Mesendoderm (in vitro differentiated cells): ENCODE measurements at places on chromosomes 12 and 14.

- peak; percentile 41 for DNase-seq
Measured at GRCh38 chr12:89825591-89826449, 117.2 kb upstream of the ATP2B1 start.

DNA sequence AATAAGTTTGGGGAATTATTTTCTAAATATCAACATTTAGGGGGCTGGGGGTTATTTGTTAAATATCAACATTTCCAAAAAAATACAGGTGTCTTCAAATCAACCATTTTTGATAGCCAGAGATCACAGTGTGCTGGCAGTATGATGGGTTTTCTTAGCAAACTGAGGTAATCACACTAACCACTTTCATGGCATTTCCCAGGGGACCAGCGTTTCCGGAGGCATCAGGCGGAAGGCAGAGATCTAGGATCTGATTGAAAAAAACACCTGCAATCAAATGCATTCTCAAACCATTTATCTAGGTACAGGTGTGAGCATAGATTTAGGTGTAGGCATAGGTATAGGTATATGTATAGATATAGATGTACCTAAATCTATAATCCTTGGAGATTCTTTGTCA, 34.6 kb downstream of the GLRX5 start:
- DNase-seq = no peak

DNA sequence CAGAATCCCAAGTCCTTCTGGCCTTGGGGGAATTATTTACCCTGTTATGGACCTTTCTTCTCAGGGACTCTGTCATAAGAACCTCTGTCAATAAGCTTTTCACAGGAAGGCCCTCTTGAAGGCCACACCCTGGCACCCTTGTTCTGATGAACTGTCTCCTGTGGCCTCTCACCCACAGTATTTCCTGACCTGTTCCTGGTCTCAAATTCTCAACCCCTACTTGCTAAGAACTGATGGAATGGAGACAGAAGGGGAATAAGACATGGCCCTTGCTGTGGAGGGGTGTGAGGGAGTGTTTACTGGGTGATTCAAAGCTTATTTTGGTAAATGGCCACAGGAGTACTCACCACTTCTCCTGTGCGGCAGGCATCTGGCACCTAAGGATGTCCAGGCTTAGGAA, 1082.9 kb downstream of the BCL11B start:
- no peak for DNase-seq

- DNase-seq = no peak
Measured at GRCh38 chr12:84131076-84131475, 781.5 kb downstream of the SLC6A15 start.

GRCh38 chr12:39846304-39846703, 226.7 kb upstream of the ABCD2 start:
- DNase-seq = no peak

DNA sequence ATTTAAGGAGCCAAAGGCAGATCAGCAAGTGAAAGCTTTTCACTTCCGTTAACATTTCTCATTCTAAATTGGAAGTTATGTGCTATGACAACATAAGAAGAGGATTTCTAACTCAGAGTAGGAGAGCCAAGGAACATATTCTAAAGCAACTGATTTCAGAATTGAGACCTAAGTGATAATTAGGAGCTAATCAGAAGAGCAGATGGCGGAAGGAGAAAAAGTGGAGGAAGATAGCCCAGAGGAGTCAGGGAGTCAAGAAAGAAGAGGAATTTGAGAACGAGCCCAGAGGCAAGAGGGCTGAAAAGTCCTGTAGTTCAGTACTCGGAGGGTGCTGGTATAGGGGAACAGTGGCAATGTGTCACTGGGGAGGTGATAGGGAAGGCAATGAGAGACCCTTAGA, 162.4 kb downstream of the CNTN1 start:
- peak; percentile 58 for DNase-seq

GRCh38 chr12:95942101-95942523, 302 bp downstream of the CCDC38 start:
- DNase-seq = peak; percentile 67

- no peak for DNase-seq
Measured at GRCh38 chr12:108299516-108299915, 39.6 kb downstream of the CMKLR1 start.

GRCh38 chr14:47826809-47827208, 151.4 kb upstream of the MDGA2 start:
- no peak for DNase-seq

DNA sequence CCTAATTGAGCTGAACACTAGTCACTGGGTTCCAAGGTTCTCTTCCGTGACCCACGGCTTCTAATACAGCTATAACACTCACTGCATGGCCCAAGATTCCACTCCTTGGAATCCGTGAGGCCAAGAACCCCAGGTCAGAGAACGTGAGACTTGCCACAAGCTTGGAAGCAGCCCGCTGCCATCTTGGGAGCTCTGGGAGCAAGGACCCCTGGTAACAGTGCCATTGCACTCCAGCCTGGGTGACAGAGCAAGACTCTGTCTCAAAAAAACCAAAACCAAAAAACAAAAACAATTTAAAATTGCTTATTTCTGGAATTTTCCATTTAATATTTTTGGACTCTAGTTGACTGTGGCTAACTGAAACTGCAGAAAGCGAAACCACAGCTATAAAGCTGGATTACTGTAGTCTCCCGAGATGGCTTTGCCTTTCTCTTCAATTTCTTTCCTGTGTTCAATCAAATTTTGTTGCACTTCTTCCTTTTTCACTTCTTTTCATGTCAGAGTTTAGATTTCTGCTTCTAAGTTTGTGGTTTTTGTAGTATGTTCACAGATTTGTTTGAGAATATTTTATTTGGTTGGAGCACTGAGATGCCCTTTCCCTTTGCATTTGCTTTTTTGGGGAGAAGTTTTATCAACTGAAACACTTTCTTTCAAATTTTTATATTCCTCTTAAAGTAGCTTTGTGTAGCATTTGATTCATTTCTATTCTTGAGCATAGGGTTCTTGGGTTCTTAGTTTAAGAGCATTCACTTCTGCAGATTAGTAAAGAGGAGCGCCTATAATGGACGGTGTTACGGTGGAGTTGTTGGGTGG, 44.6 kb downstream of the DDHD1 start:
- DNase-seq = no peak

DNA sequence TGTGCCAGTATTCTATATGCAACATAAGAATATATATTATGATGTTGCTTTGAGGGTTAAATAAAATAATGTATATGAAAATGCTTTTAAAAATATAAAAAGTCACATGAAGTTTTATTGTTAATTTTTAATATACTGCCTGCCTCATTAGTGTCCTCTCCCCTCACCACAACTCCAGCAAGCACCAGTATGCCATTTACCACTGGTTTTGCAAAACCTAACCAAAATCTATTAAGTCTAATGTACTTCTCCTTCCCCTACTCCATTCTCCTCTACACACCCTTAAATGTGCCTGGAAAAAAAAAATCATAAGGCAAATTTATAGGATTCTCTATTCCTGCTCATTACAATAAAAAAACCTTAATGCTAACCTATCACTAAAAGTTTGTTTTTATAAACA, 24.0 kb upstream of the GNG2 start:
- no peak for DNase-seq

DNA sequence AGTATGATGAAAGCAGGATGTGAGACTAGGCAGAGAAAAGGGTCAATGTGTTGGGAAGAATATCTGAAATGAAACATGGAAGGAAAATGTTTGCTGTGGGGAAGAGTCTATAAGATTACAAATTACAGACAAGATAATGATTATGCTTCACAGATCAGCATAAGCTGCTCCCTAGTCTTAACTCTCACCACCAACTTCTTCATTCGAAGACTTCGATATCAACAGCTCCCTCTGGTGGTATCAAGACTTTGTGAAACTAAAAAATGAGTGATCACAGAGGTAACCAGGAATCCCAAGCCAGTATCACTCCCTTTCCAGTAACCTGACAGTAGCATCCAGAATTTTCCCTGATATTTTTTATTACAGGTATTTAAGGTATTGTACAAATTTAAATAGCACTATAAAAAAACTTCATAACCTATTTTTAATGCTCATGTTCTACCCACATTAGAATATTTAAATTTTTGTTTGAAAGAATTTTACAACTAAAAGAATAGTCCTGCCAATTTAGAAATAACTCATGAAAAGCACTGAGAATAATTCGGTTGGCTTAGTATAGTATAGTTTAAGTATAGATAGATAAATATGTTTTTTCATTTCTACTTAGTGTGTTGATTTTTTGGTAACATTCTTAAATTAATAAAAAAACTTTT, 84.4 kb downstream of the C2CD5 start:
- peak; percentile 77 for DNase-seq

DNA sequence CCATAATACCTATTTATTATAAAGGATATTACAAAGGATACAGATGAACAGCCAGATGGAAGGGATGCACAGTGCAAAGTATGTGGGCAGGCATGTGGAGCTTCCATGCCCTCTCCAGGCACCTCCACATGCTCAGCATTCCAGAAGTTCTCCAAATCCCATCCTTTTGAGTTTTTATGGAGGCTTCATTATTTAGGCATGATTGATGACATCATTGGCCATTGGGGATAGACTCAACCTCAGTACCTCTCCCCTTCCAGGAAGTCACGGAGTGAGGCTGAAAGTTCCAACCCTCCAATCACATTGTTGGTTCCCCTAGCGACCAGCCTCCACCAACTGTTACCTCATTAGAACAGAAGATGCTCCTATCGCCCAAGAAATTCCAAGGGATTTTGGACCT, 156.4 kb downstream of the ATP23 start:
- peak; percentile 21 for DNase-seq

GRCh38 chr12:80015660-80016059, 80.8 kb upstream of the PPP1R12A start:
- no peak for DNase-seq

DNA sequence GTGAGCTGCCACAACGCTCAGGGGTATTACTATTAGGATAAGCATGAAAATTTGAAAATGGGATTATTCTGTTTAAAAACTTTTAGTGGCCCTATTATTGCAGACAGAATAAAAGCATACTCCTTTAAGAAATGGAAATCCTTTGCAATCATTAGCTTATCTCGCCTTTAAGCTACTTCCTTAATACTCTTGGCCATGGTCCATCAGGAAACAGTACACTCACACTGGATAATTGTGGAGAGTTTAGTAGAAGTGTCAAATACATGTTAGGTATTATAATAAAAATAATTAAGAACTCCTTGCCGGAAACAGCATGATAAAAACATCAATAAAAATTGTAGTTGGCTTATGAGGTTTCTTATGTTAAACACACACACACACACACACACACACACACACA, 100.4 kb upstream of the PPFIA2 start:
- DNase-seq = no peak

DNA sequence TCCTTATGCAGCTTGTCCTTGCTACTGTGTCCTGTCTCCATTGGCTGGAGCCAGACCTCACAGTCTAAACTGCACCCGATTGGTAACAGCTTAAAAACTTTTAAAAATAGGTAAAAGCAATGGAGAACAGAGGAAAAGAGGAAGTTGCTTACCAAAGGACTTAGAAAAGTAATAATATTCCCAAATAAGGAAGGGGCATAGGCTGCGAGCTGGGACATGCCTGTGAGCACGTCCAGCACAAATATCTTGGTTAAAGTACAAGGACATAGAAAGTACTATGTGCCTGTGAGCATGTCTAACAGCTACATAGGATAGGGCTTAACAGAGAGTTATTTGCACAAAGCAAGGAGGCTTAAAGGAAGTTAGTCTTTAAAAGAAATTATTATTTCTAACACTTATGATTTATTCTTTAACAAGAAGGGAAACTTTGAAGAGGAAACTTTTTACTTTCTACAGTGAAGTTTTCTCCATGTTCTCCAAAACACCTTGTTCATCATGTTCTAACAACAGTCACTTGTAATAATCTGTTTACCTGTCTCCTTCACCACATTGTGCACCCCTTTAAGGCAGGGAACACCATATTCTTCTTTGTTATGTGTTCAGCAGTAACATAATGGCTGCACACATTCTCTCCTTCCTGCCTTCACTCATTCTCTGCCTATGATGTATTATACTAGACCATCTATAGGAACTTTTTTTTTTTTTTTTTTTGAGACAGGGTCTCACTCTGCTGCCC, 9.8 kb upstream of the UBE2N start:
- no peak for DNase-seq

DNA sequence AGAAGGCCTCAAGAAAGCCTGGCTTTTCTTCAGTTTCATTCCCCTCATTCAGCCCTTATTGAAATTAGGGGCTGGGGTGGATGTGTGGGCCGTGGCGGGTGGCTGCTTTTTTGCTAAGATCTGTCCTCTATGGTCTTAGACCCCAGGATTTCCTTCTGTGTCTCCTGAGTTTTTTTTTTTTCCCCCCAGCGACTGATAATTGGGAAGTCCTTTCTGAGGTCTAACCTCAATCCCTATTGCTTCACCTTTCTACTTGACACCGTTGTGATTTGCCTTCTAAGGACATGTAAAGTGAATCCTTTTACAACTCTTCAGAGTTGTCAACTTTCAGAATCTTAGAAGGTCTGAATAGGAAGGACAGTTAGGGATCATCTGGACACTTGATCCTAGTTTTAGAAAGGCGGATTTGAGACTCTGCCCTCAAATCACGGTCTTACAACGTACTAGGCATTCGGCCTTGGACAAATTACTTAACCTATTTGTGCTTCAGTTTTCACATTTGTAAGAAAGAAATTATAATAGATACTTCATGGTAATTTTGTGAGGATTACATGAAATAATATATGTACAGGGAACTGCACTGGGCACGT, 4.4 kb downstream of the GPR84 start:
- no peak for DNase-seq

DNA sequence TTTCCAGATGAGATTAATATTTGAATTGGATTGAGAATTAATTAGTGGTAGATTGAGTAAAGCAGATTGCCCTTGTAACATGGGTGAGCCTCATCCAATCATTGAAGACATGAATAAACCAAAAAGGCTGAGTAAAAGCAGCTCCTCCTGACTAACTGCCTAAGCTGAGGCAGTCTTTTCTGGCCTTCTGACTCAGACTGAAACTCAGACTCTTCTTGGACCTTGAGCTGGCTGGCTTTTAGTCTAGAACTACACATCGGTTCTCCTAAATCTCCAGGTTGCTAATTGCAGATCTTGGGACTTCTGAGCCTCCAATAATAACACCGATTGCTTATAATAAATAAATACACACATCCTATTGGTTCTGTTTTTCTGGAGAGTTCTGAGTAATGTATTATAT, 24.0 kb downstream of the FKBP11 start:
- no peak for DNase-seq

GRCh38 chr12:83664650-83665049, 977.9 kb downstream of the TMTC2 start:
- no peak for DNase-seq

- DNase-seq = no peak
Measured at GRCh38 chr14:23513818-23514643, 37.5 kb downstream of the ZFHX2 start.
